PC-3 (cell line): ENCODE measurements at places on chromosomes 12 and 14. TPM values are rescaled to one million over a fixed set of nuclear protein-coding genes. Genes with fewer than 3 reads are reported as not detected.

The SYCP3 gene
- total RNA-seq = not detected in 2 replicates

The PROX2 gene
- not detected in 2 replicates for total RNA-seq

The TUBA1B gene
- 4,374 and 4,720 TPM in 2 replicates for total RNA-seq

The TMEM30B gene
- 70.6 and 85.3 TPM in 2 replicates for total RNA-seq

The NGB gene
- not detected in 2 replicates for total RNA-seq

The EDDM3A gene
- total RNA-seq = not detected in 2 replicates

The TBX3 gene
- total RNA-seq = 89.4 and 123 TPM in 2 replicates

The TOMM20L gene
- not detected in 2 replicates for total RNA-seq

The FOXA1 gene
- total RNA-seq = 212 and 249 TPM in 2 replicates

The GYS2 gene
- not detected in 2 replicates for total RNA-seq

The NRIP2 gene
- total RNA-seq = not detected in 2 replicates

The DDN gene
- total RNA-seq = 3.5 and 5.6 TPM in 2 replicates

The DEPDC4 gene
- 0.29 and 2.0 TPM in 2 replicates for total RNA-seq

The MUCL1 gene
- total RNA-seq = not detected in 2 replicates

The C12orf60 gene
- 0.29 and 0.47 TPM in 2 replicates for total RNA-seq

The GLS2 gene
- 4.0 and 7.3 TPM in 2 replicates for total RNA-seq

The UTP20 gene
- 31.3 and 35.8 TPM in 2 replicates for total RNA-seq

The SOCS2 gene
- 28.9 and 43.1 TPM in 2 replicates for total RNA-seq

The CLEC2A gene
- total RNA-seq = not detected in 2 replicates

The BCL11B gene
- 0.73 and 1.7 TPM in 2 replicates for total RNA-seq

The RERG gene
- not detected in 2 replicates for total RNA-seq

The ATN1 gene
- 11.6 and 41.5 TPM in 2 replicates for total RNA-seq

The GLT1D1 gene
- total RNA-seq = not detected in 2 replicates

The KCNJ8 gene
- total RNA-seq = 0.77 and 1.0 TPM in 2 replicates

The ENDOU gene
- not detected in 2 replicates for total RNA-seq

The RPL10L gene
- total RNA-seq = not detected in 2 replicates

The TUNAR gene
- total RNA-seq = not detected in 2 replicates

The SERPINA5 gene
- total RNA-seq = not detected in 2 replicates

The PLEK2 gene
- 48.0 and 57.2 TPM in 2 replicates for total RNA-seq

The NUP107 gene
- 89.3 and 106 TPM in 2 replicates for total RNA-seq

The GPRC5D gene
- total RNA-seq = not detected in 2 replicates

The RIMBP2 gene
- total RNA-seq = not detected in 2 replicates

The SLC5A8 gene
- not detected in 2 replicates for total RNA-seq
